ENCODE measurements at places on chromosomes 4 and X.

GRCh38 chr4:162392946-162393345, 229.1 kb upstream of the FSTL5 start:
- DNase-seq: no peak

DNA sequence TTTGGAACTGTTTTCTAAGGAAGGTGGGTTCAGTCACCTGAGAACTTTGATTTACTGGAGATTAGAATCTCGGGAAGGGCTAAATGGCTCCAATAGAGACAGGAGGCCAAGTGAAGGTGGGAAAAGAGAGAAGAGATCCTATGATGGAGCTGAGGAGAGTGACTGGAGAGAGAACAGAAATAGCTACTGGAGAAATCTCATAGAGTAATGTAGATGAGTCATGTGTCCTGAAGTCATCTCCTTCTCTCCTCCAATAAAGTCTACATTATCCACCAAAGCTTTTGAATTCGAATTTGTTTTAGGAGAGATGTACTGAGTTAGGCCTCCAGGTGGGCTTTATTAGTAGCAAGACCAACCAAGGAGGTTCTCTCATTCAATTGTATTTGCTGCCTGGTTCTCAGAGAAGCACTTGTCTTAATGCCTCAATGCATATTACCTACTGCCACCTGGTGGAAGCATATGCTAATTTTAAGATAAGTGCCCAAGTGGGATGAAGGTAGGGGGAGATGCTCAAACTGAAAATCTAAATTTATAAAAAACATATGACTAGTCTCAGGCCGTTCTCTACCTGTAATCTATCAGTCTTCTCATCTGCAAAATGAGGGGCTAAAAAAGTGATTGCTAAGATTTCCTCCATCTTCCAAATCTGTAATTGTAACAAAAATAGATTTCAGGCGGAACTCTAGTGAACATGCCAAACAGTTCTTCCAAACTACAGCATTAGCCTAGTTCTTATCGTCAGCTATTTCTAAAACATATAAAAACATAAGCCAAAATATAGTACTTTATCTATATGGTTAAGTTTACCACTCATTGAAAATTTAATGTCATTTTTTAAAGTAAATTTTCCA, 24.4 kb downstream of the TXK start:
- no peak for DNase-seq

DNA sequence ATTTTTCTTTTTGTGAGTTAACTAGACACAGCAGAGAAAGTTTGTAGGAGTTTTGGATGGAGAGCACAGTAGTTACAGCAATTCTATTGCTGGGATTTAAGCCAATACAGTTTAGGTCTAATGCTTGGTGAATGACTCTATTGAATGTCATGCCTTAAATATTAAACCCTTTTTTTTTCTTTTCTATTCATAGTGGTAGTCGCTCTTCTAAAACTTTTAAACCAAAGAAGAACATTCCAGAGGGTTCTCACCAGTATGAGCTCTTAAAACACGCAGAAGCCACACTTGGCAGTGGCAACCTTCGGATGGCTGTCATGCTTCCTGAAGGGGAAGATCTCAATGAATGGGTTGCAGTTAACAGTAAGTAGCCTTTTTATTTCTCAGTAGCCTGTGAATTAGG, 34.8 kb upstream of the DCK start:
- no peak for DNase-seq

- no peak for DNase-seq
Observed at GRCh38 chr4:115229873-115230272, 116.5 kb upstream of the NDST4 start.

DNA sequence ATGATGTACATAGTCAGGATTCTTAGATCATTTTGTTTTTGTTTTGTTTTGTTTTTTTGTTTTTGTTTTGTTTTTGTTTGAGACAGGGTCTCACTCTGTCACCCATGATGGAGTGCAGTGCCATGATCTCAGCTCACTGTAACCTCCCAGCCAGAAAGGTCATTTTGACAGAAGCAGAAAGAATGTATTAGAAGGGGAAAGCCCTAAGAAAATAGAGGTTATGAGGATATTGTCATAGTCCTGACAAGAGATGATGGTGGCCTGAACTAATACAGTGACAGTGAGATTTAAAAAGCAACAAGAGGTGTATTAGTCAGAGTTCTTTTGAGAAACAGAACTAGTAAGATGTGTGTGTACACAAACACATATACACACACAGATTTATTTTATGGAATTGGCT, 503.3 kb downstream of the RPA4 start:
- no peak for DNase-seq

DNA sequence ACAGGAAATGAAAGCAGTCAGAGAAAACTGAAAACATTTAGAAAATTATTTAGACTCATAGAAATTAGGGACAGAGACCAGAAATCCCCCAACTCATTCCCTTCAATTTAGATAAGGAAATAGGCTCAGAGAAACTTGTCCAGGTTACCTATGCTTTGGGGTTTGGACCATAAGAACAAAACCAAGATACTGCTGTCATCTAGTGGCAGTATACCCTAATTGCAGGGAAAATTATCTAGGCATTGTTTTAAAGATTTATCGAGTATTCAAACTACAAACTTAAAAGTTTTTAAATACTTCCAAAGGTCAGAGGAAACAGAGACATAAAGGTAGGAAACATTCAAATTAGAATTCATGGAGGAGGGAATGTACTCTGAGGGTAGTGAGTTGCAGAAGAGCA, 67.0 kb upstream of the KLHL13 start:
- no peak for DNase-seq

- no peak for DNase-seq
Observed at GRCh38 chr4:912548-913279, 19.4 kb downstream of the GAK start.

- no peak for DNase-seq
Observed at GRCh38 chr4:142473960-142474338, 372.2 kb downstream of the INPP4B start.

DNA sequence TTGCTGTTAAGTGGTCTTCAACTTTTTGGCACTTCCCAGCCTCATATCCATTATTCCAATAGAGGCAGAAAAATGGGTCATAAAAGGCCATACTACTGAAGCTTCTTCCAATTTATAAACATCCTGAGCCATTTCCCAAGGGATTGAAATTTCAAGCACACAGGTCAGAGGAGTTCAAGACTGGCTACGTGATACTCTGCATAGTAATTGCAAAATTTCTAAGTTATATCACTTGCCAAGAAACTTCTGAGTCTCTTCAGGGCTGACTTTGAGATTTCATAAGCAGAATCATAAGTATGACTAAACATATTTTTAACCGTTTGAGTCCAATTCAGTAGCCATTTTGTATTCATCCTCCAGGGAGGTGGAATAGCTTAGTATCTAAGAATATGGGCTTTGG, 75.6 kb upstream of the RXFP1 start:
- no peak for DNase-seq

DNA sequence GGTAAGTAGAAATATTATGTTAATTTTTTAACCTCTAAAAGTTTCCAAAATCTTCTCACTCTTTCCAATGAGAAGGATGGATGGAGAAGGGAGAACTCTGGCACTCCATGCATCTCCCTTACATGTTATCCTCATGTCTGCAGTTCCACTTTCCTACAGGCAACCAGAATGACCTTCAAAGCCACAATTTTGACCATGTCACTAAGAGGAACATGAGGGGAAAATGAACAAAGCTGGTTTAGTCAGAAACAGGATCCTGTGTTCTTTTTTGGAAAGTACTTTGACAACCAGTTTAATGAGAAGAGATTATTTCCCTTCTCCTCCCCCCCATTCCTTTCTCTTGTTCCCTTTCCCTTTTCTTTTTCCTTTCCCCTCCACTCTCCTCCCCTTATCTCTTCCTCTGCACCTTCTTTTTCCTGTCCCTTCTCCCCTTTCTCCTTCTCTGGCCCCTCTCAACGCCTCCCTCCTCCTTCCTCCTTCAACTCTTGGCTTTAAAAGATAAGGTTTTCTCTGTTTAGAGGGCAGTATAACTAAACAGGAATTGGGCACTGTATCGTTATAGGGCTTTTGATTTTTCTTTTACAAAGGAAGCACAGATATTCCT, 42.5 kb downstream of the DTHD1 start:
- no peak for DNase-seq

- DNase-seq: no peak
Observed at GRCh38 chr4:28557755-28558154, 1697.1 kb downstream of the STIM2 start.

DNA sequence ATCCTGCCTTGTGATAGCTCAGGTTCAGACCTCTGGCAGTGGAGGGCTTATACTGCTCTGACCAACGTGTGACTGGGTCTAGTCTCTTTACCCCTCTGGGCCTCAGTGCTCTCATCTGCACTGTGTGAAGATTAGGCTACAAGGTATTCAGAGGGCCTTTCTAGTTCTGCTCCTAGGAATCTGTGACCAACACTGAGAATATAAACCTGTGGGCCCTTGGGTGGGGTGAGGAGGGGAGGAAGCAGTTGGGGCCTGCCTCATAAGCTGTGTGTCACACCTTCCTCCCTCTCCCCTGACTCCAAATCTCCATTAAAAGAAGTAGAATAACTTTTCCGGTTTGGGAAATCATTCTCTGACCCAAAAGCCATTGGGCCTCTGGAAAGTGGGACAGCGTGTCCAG, 66.3 kb upstream of the MSN start:
- no peak for DNase-seq

- no peak for DNase-seq
Observed at GRCh38 chrX:46819136-46819535, 17.7 kb upstream of the RP2 start.

DNA sequence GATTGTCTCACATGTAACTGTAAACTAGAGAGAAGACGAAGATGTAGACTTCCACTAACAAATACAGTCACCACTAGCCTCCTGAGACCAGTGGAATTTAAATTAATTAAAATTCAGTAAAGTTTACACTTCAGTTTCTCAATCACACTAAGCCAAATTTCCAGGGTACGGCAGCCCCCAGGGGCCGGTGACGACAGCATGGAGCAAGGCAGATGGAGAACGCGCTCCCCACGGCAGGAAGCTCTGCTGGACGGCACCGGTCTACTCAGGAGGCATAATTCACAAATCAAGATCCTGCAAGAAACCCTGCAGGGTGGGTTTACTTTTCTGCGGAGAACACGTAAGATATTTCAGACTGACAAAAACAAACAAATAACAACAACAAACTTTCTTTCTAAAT, 80.7 kb downstream of the FAT1 start:
- no peak for DNase-seq
